ENCODE measurements at places on chromosomes 16 and 17.

- no peak for DNase-seq
These were observed 151.2 kb downstream of the IRX5 start for GRCh38 chr16:55081622-55082590.

DNA sequence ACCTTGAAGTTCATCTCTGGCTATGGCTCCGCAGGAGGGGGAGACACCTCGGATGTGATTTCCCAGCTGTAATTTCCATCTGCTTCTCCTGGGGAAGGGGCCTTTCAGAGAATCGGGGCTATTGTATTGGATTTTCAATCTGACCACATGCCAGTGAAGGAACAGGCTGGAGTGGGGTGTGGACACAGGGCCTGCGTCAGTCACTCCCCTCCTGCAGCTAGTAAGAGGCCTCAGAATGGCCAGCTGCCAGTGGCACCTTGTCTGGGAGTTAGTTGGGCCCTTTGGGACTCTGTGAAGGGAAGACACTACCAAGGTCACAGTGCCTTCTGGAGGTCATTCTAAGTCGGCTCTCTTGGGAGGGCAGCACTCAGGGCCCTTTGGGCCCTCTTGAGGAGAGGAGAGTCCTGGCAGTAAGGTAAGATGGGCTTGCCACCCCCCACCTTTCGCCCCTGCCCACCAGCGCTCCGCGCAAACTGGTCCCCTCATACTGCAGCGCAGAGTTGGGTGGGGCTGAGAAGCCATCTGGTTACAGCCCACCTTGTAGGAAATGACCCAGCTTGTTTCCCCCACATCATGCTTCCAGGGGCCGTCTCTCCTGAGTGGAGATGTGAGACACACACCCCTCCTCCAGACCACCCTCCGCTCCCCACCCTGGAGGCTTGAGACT is 5.4 kb downstream of the NXPH3 start:
- no peak for DNase-seq

GRCh38 chr17:6455321-6455705 is 11.1 kb downstream of the PIMREG start:
- no peak for DNase-seq

DNA sequence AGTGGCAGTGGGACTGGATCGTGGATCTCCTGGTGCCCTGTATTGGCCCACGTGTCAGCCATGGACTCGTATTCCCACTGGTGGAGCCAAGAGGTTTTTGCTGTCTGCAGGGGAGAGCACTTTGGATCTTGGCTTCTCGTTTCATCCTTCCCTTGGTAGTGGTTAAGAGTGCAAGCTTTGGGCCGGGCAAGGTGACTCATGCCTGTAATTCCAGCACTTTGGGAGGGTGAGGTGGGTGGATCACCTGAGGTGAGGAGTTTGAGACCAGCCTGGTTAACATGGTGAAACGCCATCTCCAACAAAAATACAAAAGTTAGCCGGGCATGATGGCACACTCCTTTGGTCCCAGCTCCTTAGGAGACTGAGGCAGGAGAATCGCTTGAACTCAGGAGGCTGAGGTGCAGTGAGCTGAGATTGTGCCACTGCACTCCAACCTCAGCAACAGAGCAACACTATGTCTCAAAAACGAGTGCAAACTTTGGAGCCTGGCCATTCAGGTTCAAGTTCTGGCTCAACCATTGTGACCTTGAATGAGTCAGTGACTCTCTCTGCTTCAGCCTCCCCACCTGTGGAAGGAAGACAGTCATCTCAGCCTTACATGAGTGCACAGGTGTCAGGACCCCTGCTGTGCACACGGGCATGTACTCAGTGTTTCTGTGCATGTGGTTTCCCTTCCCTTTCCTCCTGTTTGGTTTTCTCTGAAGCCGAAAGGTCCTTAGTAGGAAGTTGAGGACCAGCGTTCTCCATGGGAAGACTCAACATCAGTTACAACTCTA is 57.4 kb downstream of the PLCG2 start:
- DNase-seq: no peak

GRCh38 chr16:72921620-72922019 is 126.3 kb downstream of the ZFHX3 start:
- DNase-seq: no peak

DNA sequence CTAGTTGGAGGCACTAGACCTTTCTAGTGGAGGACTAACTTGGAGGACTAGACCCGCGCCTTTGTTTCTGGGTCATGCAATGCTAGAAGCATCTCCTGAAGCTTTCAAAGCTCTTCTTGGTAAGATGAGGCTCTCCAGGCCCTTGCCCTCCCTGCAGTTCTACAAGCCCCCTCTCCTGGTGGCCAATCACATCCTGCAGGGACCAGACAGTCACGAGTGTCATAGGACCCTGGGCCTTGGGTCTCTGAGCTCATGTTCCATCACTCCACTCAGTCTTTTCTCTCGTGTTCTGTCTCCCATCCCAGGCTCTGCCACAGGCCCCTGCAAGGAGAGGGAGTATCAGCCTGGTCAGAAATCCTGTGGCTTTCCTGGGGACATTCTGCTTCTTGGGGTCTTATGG is 119.6 kb downstream of the CYLD start:
- no peak for DNase-seq

- no peak for DNase-seq
These were observed 2.2 kb upstream of the AOC2 start for GRCh38 chr17:42841975-42842685.

- DNase-seq: no peak
These were observed 26.2 kb upstream of the FOXK2 start for GRCh38 chr17:82493226-82493781.

DNA sequence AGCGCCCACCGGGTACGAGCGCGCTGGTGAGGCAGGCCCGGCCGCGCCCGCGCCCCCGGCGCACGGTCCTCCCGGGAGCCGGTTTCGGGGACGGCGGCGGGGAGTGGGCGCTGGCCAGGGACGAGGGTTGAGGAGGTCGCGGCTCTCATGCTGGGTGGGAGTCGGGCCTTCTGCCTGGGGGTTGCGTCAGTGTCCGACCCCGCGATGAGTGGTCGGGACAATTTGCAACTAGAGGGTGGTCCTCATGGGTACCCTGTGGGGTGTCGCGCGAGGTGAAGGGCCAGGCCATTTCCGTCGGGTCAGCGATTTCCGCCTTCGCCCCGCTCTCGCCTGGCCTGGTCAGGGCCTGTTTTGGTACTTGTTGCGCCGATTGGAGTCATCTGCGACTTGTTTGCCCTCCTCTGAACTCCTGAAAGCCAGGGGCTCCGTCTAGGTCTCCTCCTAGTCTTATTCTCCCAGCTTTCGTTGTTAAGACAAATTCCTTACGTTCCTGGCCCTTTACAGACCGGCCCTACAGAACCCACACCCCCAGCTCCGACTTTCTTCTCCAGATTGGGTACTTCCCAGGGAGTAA is 14.9 kb downstream of the NAA60 start:
- DNase-seq: no peak

DNA sequence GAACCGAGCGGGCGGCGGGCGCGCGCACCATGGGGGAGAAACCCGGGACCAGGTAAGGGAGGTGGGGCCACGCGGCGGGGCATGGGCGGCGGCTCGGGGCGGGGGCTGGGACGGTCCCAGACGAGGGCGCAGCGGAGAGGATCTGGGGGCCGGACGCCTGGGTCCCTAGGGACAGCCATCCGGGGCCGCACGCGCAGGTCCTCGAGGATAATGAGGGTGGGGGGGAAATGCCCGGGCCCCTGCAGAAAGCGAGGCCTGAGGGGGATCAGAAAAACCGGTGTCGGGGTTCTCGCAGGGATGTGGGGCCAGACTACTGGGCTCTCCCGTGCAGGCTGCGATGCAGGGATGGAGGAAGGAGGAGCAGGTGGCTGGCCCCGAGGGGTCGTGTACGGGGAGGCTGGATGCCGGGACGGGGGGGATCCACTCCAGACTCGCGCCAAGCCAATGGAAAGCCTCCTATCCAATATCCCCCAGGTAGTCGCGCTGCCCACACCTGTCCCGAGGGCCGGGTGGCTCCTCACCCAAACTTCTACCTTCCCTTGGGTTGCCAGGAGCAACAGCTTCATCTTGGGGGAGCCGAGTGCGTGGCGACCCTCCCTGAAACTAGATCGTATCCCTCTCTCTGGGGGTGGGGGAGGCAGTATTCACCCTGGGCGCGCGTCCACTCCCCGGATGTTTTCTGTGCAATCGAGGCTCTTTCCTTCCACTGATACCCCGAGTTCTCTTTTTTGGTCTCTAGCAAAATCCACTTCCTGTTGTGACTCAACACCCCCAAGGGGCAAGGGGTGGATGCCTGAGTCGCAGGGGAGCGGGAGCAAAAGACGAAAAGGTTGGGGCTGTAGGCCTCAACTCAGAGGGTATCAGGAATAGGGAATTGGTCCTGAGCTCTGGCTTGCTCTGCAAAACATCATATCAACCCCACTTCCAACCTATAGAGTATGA is 532 bp downstream of the ARRB2 start:
- DNase-seq: no peak

GRCh38 chr17:77127735-77128361 is 12.9 kb upstream of the SEC14L1 start:
- no peak for DNase-seq

- DNase-seq: no peak
These were observed 42.2 kb downstream of the ABAT start for GRCh38 chr16:8716592-8716991.

DNA sequence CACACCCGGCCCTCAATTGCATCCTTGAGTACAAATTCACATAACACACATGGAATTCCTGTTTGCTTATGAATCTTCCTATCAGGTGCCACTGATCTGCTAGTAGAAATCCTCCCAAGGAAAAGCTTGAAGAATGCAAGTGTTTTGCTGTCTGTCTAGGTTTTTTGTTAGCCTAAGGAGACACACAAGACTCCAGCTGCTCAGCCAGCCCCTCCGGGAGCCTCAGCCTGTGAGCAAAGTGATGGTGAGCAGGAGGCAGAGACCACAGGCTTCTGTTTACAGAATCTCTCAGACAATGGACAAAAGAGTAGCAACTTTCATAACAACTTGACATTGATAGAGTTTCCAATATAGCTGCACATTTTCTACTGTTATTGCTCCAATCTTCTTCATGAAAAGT is 18.4 kb upstream of the PRKCA start:
- no peak for DNase-seq

- DNase-seq: no peak
These were observed 185.6 kb downstream of the PRKCA start for GRCh38 chr17:66487981-66488468.

DNA sequence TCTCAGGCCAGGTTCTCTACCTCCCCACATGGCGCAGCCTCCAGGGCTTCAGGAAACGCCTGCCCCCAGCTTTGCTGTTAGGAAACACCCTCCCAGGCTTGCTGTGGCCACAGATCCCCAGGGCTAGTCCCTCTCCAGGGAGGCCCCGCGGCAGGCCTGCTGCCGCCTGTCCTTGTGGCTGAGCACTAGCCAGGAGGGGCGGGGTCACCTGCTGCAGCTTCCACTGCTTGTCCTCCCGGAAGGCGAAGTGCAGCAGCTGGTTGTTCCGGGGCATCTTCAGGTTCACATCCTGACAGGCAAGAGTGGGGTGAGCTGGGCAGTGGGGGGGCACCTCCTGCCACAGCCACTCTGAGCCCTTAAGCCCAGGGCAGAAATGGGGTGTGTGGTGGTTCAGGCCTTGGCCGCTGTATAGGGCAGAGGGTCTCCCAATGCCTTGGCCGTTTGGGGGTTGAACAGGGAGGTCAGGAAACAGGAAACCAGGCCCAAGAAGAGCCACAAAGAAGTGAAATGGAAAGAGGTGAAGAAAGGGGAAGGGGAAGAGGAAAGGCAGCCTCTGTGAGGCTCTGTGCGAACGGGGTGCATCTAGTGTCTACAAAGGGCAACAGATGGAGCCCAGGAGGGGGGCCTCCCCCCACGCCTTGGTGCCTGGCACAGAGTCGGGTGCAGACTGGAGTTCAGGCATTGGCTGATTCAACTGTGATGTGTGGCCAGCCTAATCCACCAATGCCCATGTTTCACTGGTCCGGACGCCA is 2.0 kb downstream of the ROGDI start:
- no peak for DNase-seq

DNA sequence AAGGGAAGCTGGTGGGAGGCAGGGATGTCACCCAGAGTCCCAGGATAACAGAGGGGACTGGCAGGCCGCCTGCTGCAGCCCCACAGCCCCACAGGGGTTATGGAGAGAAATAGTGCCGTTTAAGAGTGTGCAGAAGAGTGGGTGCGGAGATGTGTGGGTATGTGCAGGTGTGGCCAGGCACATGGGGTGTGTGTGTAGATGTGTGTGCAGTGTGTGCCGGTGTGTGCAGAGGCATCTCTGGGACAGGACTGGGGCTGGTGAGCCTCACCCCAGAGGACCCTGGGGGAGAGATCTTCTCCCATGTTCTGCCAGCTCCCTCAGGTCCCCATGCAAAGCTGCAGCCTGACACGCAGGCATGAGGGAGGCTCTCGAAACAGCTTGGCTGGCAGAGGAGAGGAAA is 157.4 kb downstream of the RBFOX3 start:
- DNase-seq: no peak

DNA sequence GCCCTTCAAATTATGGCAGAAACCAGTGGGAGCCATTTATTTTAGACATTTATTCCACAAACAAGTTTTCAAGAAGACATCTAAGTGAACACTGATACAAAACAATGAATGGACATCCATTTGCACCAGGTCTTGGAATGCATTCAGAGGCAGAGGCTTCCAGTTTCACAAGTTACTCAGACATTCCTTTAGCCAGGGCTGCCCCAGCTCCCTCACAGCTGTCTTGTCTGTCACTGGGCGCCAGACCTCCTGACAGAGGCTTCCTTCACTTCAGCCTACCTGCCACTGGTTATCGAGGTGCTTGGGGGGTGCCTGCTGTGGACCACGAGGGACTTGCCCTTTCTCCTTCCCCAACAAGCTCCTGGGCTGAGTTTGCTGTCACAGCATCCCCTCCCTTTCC is 19.2 kb downstream of the AQP8 start:
- no peak for DNase-seq

DNA sequence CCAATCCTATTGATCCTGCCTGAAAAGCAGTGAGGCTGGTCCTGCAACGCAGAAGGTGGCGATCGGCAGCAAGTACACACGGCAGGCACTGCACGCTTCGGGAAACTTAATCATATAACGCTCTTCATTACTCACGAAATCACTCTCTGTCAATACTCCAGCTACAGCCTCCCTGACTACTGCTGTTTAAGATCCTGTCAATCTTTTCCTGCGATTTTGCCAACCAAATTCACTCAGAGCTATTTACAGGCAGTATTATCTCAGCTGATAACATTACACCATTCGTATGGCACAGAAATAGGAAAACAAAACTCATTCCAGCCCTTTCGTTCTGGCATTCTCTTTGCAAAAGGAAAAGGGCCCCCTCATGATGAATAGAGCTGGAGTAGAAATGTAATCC is 262.4 kb upstream of the CDH8 start:
- no peak for DNase-seq

- no peak for DNase-seq
These were observed 26.6 kb upstream of the GINS3 start for GRCh38 chr16:58365623-58366022.

- DNase-seq: no peak
These were observed 6.7 kb upstream of the EVI2A start for GRCh38 chr17:31328160-31328535.

DNA sequence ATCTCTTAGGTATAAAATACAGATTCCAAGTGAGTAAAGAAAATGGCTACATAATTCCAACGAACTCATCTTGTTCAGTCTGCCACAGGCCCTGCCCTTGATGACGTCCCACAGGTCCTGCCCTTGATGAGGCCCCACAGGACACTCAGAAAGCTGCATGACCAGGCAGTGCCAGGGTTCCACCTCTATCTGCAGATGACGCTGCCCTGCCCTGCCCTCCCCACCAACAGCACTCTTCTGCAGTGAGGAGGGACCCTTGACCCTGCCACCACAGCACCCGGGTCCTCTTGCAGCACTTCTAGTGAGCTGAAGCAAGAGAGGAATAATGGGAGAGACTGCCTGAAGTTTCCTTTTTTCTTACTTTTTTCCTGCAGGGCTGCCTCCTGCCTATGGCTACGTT is 118.4 kb downstream of the VPS53 start:
- no peak for DNase-seq

GRCh38 chr17:64778240-64779097 is 116.4 kb upstream of the SMURF2 start:
- no peak for DNase-seq
